Thoracic aorta (tissue), 2 donors: ENCODE measurements at places on chromosomes 13 and 19. TPM values are rescaled to one million over a fixed set of nuclear protein-coding genes. Genes with fewer than 3 reads are reported as not detected.
A peak's percentile ranks its signal among the peaks of the same experiment; 100 is the strongest.

DNA sequence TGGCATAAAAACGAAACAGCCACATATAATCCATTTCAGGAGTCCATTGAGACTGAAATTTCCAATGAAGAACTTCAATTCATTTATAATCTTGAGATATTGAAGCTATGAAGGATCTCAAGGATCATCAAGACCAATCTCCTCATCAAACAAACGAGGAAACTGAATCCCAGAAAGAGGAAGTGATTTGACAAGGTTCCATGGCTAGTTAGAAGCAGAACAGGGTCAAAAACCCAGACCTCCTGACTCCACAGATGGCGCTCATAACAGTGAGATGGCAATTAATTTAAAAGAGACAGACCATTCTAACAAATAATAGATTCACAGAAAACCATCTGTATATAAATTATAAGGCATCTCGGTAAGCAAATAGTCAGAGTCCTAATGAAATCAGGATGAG lies 229.7 kb downstream of the KCTD12 start:
- no peaks in the 10 kb centered on the region for H3K36me3 ChIP-seq
- H3K4me3 ChIP-seq, result no peak overlapping the region
- no peaks in the 10 kb centered on the region for H3K4me1 ChIP-seq
- no peaks in the 10 kb centered on the region for H3K27me3 ChIP-seq

GRCh38 chr13:76663592-76664335 lies 222.4 kb downstream of the KCTD12 start:
- no peaks in the 10 kb centered on the region for H3K36me3 ChIP-seq
- no peak for DNase-seq
- H3K27ac ChIP-seq, result peak overlapping the region; percentile 31
- no peaks in the 10 kb centered on the region for H3K27me3 ChIP-seq

GRCh38 chr13:51833980-51834379 lies 11.0 kb downstream of the TMEM272 start:
- no peaks in the 10 kb centered on the region for H3K27me3 ChIP-seq
- no peak overlapping the region for H3K4me3 ChIP-seq
- H3K36me3 ChIP-seq, result no peaks in the 10 kb centered on the region
- H3K27ac ChIP-seq, result no peak overlapping the region
- no peak for DNase-seq
- no peaks in the 10 kb centered on the region for H3K4me1 ChIP-seq

DNA sequence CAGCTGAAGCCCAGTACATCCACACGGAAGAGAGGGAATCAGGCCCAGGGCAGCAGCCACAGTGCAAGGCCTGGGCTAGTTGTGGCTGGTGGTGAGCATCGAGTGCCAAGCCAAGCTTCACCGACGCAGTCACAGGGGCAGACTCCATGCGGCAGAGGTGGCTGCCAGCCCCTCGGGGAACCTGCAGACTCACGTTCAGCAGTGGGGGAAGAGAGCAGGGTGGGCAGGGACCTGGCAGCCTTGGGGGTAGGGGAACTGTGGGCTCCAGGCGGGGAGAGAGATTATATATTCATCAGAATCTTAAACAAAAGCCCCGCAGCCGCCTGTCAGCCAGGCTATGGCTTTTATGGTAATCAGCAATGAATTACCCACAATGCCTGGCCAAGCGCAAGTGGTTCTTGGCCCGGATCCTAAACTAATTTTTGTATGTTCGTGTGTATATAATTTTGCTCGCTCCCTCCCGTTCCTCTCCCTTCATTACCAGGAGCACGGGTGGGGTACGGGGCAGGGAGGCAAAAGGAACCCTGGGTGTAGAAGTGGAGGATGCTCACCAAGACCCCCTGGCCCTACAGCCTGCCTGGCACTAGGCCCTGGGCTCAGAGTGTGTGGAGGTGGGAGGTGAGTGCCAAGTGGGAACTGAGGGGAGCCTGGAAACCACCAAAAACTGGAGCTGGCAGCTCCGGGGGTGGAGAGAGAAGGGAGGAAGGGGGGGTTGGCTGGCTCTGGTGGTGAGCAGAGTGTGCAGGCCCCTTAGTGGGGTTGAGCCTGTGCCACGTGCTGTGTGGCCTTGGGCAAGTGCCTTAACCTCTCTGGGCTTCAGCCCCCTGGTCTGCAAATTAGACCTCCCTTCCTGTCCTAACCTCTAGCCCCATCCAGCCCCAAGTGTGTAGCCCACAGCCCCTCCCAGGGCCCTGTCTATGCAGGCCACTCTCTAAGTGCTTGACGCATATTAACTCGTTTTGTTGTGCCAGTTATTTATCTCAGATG lies 31.9 kb downstream of the PTPRS start:
- no peaks in the 10 kb centered on the region for H3K36me3 ChIP-seq
- H3K4me3 ChIP-seq, result peak overlapping the region; percentile 59
- H3K27ac ChIP-seq, result peak overlapping the region; percentile 59
- H3K27me3 ChIP-seq, result no peaks in the 10 kb centered on the region
- no peaks in the 10 kb centered on the region for H3K4me1 ChIP-seq

GRCh38 chr19:32573492-32573794 lies 7.5 kb upstream of the PDCD5 start:
- H3K27ac ChIP-seq, result no peak overlapping the region
- no peaks in the 10 kb centered on the region for H3K4me1 ChIP-seq
- no peaks in the 10 kb centered on the region for H3K36me3 ChIP-seq
- no peaks in the 10 kb centered on the region for H3K27me3 ChIP-seq
- DNase-seq, result no peak
- no peak overlapping the region for H3K4me3 ChIP-seq

- no peak overlapping the region for H3K27ac ChIP-seq
- DNase-seq, result peak; percentile 1
- H3K36me3 ChIP-seq, result no peaks in the 10 kb centered on the region
- H3K4me1 ChIP-seq, result peaks cover 18% of the 10 kb centered on the region
- H3K27me3 ChIP-seq, result no peaks in the 10 kb centered on the region
- no peak overlapping the region for H3K4me3 ChIP-seq
Measured at GRCh38 chr13:113946409-113947181, 27.3 kb downstream of the C13orf46 start.

DNA sequence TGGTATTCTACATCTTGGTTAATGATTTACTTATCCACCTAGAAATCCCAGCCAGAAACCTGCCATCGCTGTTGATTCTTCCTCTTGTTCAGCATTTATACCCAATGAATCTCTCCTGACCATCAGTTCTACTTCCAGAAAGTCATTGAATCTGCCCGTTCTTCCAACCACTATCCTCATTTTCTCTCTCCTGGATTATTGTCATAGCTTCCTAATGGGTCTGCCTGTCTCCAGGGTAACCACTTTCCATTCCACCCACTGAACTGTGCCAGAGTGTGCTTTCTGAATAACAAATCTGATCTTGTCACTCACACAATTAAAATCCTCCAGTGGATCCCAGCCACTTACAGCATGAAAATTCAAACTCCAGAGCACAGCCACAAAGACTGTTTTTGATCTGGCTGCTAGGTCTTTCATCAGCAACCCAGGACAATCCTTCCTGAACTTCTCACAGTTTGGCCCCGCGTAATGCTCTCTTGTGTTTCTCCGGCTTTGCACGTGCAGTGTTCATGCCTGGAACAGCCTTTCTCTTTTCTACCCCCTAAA lies 330.6 kb downstream of the SPRY2 start:
- no peaks in the 10 kb centered on the region for H3K36me3 ChIP-seq
- no peak overlapping the region for H3K4me3 ChIP-seq
- peaks cover 6% of the 10 kb centered on the region for H3K4me1 ChIP-seq
- no peaks in the 10 kb centered on the region for H3K27me3 ChIP-seq
- H3K27ac ChIP-seq, result no peak overlapping the region
- DNase-seq, result no peak

- no peaks in the 10 kb centered on the region for H3K36me3 ChIP-seq
- H3K4me1 ChIP-seq, result no peaks in the 10 kb centered on the region
- no peak overlapping the region for H3K4me3 ChIP-seq
- no peak for DNase-seq
- H3K27me3 ChIP-seq, result no peaks in the 10 kb centered on the region
- no peak overlapping the region for H3K27ac ChIP-seq
Measured at GRCh38 chr19:1340681-1341469, 42.8 kb upstream of the NDUFS7 start.

DNA sequence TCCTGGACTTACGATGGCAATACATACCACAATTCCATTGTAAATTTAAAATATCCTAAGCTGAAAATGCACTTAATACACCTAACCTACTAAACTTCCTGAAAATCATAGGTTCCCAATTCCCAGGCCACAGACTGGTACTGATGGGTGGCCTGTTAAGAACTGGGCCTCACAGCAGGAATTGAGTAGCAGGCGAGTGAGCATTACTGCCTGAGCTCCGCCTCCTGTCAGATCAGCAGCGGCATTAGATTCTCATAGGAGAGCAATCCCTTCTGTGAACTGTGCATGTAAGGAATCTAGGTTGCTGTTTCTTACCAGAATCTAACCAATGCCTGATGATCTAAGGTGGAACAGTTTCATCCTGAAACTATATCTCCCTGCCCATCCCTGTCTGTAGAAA lies 1670.2 kb upstream of the PCDH20 start:
- H3K27me3 ChIP-seq, result no peaks in the 10 kb centered on the region
- no peaks in the 10 kb centered on the region for H3K36me3 ChIP-seq
- no peak overlapping the region for H3K4me3 ChIP-seq
- no peaks in the 10 kb centered on the region for H3K4me1 ChIP-seq
- DNase-seq, result no peak

- H3K36me3 ChIP-seq, result no peaks in the 10 kb centered on the region
- no peak overlapping the region for H3K4me3 ChIP-seq
- H3K27ac ChIP-seq, result no peak overlapping the region
- peaks cover 3% of the 10 kb centered on the region for H3K4me1 ChIP-seq
Measured at GRCh38 chr13:60329221-60329923, 67.6 kb upstream of the TDRD3 start.

DNA sequence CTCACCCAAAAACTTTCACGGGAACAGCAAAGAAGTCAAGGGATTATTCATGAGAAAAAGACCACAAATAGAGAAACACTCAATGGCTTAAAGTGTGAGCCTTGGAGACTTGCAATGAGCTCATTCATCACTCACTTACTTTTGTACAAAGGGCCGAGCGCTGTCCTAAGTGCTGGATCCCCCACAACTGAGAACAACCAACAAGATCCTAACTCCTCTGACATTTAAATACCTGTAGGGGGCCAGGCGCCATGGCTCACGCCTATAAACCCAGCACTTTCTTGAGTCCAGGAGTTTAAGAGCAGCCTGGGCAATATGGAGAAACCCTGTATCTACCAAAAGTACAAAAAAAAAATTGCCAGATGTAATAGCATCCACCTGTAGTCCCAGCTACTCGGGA lies 29.4 kb upstream of the ZNF507 start:
- H3K27me3 ChIP-seq, result no peaks in the 10 kb centered on the region
- no peaks in the 10 kb centered on the region for H3K36me3 ChIP-seq
- no peaks in the 10 kb centered on the region for H3K4me1 ChIP-seq
- no peak overlapping the region for H3K4me3 ChIP-seq
- no peak for DNase-seq

DNA sequence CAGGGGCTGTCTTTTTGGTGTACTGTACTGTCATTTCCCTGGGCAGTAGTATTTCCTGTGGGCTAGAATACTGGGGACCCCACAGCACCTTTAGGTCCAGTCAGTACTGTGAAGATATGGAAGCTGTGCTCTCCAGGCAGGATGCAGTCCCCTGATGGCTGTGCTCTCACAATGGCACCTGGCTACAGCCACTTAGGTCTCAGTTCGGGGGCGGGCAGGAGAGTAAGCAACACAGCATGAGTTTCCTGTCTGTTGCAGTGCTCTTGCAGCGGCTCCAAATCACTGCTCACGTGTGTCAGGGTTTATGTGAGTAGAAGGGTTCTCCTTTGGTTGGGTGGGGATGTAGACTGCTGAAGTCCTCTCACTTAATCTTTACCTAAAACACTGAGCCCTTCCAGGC lies 810.4 kb downstream of the DACH1 start:
- H3K36me3 ChIP-seq, result no peaks in the 10 kb centered on the region
- no peak overlapping the region for H3K4me3 ChIP-seq
- no peak for DNase-seq
- H3K27me3 ChIP-seq, result no peaks in the 10 kb centered on the region

- no peak overlapping the region for H3K4me3 ChIP-seq
- H3K4me1 ChIP-seq, result peaks cover 11% of the 10 kb centered on the region
- no peaks in the 10 kb centered on the region for H3K36me3 ChIP-seq
- H3K27me3 ChIP-seq, result no peaks in the 10 kb centered on the region
Measured at GRCh38 chr13:36294096-36294495, 3.5 kb downstream of the CCDC169 start.

GRCh38 chr19:22783651-22784410 lies at the start of gene ZNF99:
Gene ZNF99 (minus strand): TSS chr19:22784151. CDS start chr19:22784016, 135 bp downstream.
- H3K27me3 ChIP-seq, result no peaks in the 10 kb centered on the region
- H3K27ac ChIP-seq, result peak within 1 kb of the TSS; percentile 26
- H3K4me1 ChIP-seq, result no peaks in the 10 kb centered on the region
- no peaks in the 10 kb centered on the region for H3K36me3 ChIP-seq
- H3K4me3 ChIP-seq, result peak within 1 kb of the TSS; percentile 66
- DNase-seq, result peak; percentile 5

DNA sequence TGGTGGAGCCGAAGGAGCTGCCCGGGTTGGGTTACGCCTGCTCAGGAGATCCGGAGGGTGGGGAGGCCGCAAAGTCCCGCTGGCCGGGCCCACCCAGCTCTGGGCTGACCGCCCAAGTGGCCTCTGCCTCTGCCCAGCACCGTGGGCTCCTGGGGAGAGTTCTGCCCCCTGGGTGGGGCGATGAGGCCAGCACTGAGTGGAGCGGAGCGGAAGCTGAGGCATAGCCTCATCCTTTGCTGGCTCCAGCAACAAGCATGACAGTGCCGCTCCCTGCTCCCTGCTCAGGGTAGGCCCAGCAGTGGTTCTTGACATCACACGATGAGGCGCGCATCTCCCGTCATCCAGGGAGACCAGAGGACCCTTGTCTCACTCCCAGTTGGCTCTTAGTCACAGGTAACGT lies 22.5 kb downstream of the CCDC8 start:
- no peaks in the 10 kb centered on the region for H3K27me3 ChIP-seq
- DNase-seq, result no peak
- peak overlapping the region; percentile 59 for H3K27ac ChIP-seq

GRCh38 chr13:43776501-43777079 lies 10.2 kb downstream of the ENOX1 start:
- no peak for DNase-seq
- H3K36me3 ChIP-seq, result no peaks in the 10 kb centered on the region
- no peaks in the 10 kb centered on the region for H3K27me3 ChIP-seq
- H3K4me3 ChIP-seq, result no peak overlapping the region

DNA sequence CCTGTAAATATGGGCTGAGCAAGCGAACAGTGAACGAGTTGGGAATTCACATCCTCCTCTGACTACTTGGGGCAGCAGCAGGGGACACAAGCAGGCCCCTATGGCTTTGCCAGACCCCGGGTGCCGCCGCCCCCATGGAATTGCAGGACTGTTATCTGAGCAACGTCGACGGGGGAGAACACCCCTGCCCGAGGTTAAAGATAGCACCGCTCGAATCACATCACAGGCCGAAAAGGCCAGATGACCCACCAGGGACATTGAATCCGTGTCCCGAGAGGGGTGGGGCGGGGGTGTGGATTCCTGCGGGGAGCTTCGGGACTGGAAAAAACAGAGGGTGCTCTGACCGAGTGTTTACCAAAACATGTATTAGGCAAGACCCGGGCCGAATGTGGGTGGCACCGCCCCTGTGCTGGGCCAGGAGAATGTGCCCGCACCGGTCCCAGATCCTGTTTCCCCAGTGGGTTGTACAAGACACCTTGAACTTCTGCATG lies 9.1 kb downstream of the FEM1A start:
- H3K36me3 ChIP-seq, result no peaks in the 10 kb centered on the region
- H3K4me3 ChIP-seq, result no peak overlapping the region
- no peak for DNase-seq
- peaks cover 4% of the 10 kb centered on the region for H3K4me1 ChIP-seq

GRCh38 chr19:56838024-56838908 lies 2.3 kb downstream of the PEG3 start:
- peak; percentile 27 for DNase-seq
- H3K27ac ChIP-seq, result peak overlapping the region; percentile 67
- peaks cover 6% of the 10 kb centered on the region for H3K4me1 ChIP-seq
- H3K36me3 ChIP-seq, result no peaks in the 10 kb centered on the region

Gene ZNF132
- 3.1 TPM for total RNA-seq

Gene ICAM5
- total RNA-seq, result 0.41 TPM

Gene ACOD1
- not detected for total RNA-seq

Gene TIMM29
- total RNA-seq, result 33.3 TPM

Gene NCLN
- 40.4 TPM for total RNA-seq

Gene GPR18
- not detected for total RNA-seq

Gene CC2D1A
- total RNA-seq, result 29.5 TPM

Gene ZNF230
- total RNA-seq, result 7.9 TPM

Gene TPTE2
- total RNA-seq, result not detected
